ENCODE measurements at places on chromosomes 11 and 22.

DNA sequence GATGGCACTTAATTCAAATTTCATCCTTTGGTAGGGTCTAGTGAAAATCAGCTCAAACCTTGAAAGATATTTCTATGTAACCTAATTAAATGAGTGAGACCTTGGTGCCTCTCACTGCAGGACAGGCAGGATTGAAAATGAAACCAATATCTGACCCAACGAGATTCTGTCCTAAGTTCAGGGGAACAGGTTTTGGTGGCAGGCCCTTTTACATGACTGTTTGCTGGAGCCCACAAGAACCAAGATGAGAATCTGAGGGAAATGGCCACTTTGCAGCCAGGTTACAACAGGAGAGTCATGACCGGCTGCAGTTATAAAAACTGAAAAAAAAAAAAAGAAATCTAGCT, 130.2 kb downstream of the TRIM44 start:
- DNase-seq: no peak

GRCh38 chr22:39174498-39175352, 22.2 kb upstream of the CBX7 start:
- peak; percentile 82 for DNase-seq

DNA sequence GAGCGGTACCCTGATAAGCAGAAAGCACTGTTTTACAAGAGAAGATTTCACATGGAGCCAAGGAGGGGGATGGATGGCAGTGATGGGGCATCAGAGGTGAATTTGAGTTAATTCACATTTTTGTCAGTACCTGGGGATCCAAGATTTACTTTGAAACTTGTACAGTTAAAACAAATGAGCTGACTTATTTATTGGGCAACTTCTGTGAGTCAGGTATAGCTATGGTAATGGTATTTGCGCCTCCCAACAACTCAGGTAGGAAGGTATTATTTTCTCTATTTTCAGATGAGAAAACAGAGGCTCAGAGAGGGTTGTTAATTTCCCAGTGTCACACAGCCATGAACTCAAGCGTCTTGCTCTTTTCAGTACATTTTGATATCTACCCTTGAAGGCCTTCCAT, 83.6 kb downstream of the PRR5L start:
- no peak for DNase-seq

DNA sequence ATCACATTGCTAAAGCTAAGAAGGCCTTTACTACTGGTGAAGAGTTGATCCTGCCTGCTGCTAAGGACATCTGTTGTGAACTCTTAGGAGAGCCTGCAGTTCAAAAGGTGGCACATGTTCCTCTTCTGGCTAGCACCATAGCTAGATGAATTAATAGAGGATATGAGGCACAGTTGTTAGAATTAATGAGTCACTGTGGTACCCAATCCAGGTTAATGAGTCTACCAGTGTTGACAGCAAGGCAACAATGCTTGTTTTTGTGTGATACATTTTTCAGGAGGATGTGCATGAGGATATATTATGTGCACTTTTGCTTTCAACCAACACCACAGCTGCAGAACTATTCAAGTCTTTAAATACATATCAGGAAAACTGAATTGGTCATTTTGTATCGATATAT, 12.0 kb downstream of the C11orf58 start:
- no peak for DNase-seq

GRCh38 chr11:119209186-119209585, 3.0 kb downstream of the CBL start:
- no peak for DNase-seq

GRCh38 chr11:57214098-57214417, 23.0 kb downstream of the APLNR start:
- peak; percentile 15 for DNase-seq

- DNase-seq: no peak
Observed at GRCh38 chr11:98736833-98737232, 283.9 kb upstream of the CNTN5 start.

DNA sequence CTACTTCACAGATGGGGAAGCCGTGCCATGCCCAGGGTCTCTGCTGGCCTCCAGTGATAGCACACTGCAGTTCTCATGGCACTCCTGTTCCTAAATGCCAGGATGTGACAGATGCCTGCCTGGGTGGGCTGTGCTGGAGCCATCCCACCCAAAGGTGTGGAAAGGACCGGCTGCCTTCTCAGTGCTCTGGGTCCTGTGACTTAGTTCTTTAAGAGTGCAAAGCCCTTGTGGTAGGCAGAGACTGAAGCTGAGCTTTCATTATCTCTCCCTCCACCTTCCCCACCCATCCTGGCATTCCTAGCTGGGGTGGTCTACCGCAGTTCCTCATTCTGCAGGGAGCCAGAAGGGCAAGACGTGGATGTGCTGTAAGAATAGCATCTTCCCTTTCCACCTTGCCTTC, 150.1 kb downstream of the CEP164 start:
- no peak for DNase-seq

GRCh38 chr11:5722622-5723021, 13.6 kb upstream of the OR56B1 start:
- no peak for DNase-seq

DNA sequence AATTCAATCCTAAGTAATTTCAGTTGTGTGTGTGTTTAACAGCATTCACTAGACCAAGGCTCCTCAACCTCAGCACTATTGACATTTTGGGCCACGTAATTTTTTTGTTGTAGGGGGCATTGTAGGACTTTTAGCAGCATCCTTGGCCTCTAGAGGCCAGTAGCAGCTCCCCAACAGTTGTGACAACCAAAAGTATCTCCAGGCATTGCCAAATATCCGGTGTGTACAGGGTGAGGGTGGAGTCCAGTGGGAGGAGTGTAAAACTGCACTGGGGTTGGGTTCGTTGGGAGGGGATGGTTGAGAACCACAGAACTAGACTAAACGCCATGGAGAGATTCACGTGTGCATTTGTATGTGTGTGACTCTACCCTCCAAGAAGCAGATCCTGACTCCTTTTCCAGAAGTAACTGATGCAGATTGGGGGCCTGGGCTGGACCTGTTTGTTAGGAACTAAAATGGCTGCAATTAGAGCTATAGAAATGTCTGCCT, 5.9 kb upstream of the PHF21A start:
- peak; percentile 75 for DNase-seq

DNA sequence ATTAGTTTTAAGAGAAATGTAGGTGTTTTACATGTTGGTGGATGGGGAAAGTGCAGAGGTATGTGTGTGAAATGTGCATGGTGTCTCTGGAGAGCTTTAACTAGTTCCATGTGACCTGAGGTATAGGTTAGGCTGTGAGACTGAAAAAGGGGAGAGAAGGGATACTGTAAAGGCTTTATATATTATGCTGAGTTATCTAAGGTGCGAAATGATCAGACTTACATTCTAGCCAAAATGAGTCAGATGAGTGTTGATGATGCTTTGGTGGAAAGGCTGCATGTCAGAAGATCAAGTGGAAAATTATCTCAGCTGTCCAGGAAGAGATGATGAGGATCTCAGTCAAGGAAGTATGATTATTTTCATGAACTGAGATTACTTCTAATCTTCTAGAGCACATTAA, 15.8 kb downstream of the ACAT1 start:
- no peak for DNase-seq

DNA sequence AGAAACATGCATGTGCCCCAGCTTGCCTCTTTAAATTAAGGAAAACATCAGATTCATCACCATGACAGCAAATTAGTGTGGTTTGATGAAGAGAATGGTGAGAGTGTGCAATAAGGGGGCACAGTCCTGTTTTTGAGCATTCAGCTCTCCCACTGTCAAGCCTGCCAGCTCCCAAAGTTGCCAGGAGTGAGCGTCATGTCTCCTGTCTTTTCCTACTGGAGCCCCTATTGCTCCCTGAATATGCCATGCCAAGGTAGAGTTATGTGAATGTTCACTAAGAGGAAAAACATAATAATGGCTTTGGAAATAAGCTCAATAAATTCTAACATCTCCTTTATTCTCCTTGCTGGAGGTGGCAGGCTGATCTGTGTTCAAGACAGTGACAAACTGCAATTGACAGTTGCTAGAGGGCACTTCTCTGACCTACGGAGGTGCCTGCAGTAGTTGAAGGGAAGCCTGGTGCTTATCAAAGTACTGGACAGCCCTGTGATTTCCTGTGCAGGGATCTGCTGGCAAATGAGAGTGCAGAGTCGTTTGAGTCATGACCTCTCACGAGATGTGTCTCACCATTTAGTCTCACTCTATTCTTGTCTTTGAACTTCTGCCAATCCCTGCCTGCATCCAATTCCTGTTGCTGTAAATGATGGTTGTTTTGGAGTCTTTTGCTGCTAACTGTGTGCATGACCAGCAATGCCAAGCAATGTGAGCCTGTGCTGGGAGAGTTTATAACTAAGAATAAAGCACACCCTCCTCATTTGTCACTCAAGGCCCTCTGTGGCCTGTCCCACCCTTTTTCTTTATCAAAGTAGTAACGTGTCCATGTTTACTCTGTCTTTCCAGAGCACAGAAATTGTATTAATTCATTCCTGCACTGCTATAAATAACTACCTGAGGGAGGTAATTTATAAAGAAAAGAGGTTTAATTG, 34.8 kb downstream of the MRGPRX2 start:
- no peak for DNase-seq
